ENCODE measurements at places on chromosomes 3 and 15. TPM values are rescaled to one million over a fixed set of nuclear protein-coding genes. Genes with fewer than 3 reads are reported as not detected.
A peak's percentile ranks its signal among the peaks of the same experiment; 100 is the strongest.

FGF12 gene
- 13.6 TPM for total RNA-seq

ADAMTS7 gene
- 43.1 TPM for total RNA-seq

UROC1 gene
- not detected for total RNA-seq

TTBK2 gene
- 18.2 TPM for total RNA-seq

SPESP1 gene
- total RNA-seq: not detected

EIF4A2 gene
- total RNA-seq: 596 TPM

KCNMB2 gene
- total RNA-seq: not detected

SMAD6 gene
- total RNA-seq: 7.0 TPM

CFAP161 gene
- not detected for total RNA-seq

RFTN1 gene
- 4.9 TPM for total RNA-seq

GABRB3 gene
- total RNA-seq: 163 TPM

NOX5 gene
- total RNA-seq: not detected

NR1I2 gene
- total RNA-seq: 0.28 TPM

GRCh38 chr3:133881939-133882825 is 13.5 kb downstream of the RAB6B start:
- no peak for DNase-seq

GRCh38 chr3:15635121-15635661 is 33.6 kb downstream of the BTD start:
- DNase-seq: no peak

DNA sequence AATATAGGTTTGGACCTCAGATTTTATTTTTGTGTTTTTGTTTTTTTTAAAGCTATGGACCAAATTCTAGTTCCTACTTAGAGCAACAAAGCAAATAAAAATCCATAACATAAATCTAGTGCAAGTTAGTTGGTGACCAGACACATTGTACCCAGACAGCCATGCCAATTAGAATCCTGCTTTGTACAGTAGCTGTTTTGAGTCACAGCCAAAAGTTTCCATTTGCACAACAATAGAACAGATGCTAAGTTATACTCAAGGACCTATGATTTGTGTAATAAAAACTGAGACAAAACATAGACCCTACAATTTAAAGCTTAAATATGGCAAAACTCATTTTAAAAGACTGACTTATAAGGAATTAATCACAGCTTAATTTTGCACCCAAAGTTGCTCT is 513.1 kb upstream of the CBLB start:
- DNase-seq: no peak

GRCh38 chr15:72511536-72511935 is 37.4 kb downstream of the ARIH1 start:
- DNase-seq: no peak

- no peak for DNase-seq
Observed at GRCh38 chr15:80873366-80873952, 94.3 kb downstream of the CEMIP start.

DNA sequence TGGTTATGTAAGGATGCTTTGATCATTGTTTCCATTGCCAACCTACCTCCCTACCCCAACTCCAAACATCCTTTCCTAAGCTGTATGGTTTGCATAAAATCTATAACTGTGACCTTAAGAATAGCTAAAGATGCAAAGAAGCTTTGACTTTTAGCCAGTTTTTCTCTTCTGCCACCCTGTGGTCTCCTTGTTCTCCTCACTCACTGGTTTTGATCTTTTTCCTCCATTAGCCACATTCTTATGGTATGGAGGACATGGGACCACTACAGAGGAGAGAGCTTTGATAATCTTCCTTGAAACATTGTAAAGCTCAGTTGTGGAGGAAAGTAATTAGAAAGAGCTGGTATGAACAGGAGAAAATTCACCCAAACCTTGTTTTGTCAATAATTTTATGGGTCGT is 115.9 kb downstream of the NEK11 start:
- no peak for DNase-seq

DNA sequence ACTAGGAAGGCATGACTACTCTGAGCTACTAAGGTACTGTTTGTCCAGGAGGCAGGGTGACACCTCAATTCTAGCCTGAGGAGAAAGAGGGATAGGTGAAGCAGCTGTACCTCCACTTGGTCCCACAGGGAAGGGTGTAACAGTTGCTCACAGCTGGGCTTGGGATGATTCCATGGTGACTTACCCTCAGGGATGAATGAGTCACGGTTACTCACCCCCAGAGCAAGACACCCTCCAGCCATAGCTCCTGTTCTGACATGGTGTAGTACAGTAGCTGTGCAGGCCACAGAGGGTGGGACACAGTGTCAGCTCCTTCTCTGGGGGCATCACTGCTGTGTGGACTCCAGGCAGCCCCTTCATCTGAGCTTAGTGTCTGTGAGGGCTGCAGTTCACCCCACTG is 868.6 kb upstream of the SEMA6D start:
- DNase-seq: no peak

- DNase-seq: no peak
Observed at GRCh38 chr3:124292329-124292728, 300.4 kb upstream of the ROPN1 start.

- no peak for DNase-seq
Observed at GRCh38 chr3:153631102-153631501, 469.1 kb downstream of the RAP2B start.

- DNase-seq: no peak
Observed at GRCh38 chr15:74780523-74781430, 1.1 kb upstream of the CSK start.

- DNase-seq: no peak
Observed at GRCh38 chr15:68283401-68283800, 5.9 kb downstream of the FEM1B start.

DNA sequence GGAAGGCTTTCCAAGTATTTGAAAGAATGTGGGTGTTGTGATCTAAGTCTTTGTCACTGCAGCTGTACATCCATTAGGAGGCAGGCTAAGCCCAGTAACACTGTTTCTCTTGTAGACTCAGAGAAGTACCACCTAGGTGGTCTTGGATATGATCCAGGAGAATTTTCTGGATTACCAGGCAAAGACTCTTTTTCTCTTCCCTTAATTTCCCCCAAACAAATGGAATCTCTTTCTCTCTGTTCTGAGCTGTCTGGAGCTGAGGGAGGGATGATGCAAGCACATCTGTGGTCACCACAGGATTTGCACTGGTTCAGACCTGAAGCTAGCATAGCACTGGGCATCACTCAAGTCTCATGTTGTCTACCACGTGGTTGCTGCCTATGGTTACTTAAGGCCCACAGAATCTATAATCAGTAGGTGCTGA is 227.6 kb downstream of the NECTIN3 start:
- no peak for DNase-seq

- DNase-seq: no peak
Observed at GRCh38 chr15:46258056-46258455, 623.2 kb downstream of the SQOR start.

GRCh38 chr3:113662824-113663223 is 33.6 kb downstream of the USF3 start:
- no peak for DNase-seq

DNA sequence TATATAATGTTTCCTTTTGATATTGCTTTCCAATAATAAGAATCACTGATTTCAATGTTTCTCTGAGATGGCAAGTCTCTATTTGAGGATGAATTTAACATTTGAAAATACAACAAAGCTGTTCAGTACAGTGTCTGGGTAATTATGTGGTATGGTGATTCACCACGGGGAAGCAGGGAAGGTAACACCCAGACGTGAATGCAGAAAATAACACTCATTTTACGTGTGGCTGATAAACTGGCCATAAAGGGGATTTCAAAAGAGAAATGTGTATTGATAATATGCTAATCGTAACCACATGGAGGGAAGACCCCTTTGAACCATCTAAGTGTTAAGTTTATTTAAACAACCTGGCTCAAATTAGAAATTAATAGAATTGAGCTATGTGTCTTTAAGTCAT is 344.6 kb downstream of the GRM7 start:
- no peak for DNase-seq

- no peak for DNase-seq
Observed at GRCh38 chr15:72233769-72234168, 2.8 kb upstream of the PKM start.

GRCh38 chr3:24060055-24060454 is 115.0 kb downstream of the NR1D2 start:
- no peak for DNase-seq

GRCh38 chr3:29718661-29719065 is 437.8 kb downstream of the RBMS3 start:
- DNase-seq: no peak

GRCh38 chr3:43363621-43364266 is 77.4 kb downstream of the SNRK start:
- DNase-seq: no peak

DNA sequence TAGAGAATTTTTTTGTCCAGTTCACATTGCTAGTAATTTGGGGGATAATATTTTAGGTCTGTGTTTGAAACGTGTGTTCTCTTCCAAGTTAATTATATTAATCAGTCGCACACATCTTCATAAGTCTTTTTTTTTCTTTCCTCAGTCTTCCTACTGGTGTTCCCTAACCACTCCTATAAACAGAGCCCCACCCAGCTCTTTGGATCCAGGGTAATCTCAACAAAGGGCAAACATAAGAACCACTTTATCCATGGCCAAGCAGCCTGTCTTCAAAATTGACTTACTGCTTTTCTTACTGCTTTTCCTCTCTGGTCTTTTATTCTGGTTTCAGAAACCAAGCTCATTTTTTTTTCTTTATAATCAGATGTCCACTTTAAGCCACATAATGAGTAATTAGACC is 266.8 kb upstream of the NECTIN3 start:
- DNase-seq: no peak

DNA sequence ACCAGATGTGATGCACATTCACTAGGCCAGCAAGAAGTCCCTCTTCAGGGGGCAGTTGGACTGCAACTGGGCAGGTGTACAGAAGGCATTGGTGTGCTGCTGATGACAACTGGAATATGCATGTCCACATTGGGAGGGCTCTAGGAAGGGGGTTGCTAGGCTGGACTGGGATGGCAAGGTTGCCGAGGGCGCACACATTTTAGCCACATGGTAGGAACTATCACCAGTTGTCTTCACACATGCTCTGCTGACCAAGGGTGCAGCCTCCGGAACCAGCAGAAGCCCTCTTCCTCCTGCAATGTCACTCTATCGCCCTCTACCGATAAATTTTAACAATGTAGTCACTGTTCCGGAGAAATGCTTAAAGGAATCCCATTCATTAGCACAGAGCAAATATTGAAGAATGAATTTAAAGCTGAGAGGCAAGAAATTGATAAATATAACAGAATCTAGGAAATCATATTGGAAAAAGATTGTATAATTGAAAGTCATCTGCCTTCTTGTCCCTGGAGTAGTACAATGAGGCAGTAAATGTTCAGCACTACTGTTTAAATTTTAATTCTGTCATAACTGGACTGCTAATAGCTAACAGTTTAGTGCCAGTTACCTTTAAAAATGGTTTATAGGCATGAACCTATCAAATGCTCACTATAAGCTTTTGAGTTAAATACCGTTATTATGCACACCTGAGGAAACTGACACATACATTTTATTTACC is 22.6 kb upstream of the LYSMD4 start:
- peak; percentile 49 for DNase-seq

Measured in H1 (cell line).